Vein endothelial cell (primary cell): ENCODE measurements at places on chromosomes 6 and 20. TPM values are rescaled to one million over a fixed set of nuclear protein-coding genes. Genes with fewer than 3 reads are reported as not detected.

Gene ZSCAN23
- total RNA-seq, result 0.33 and 1.8 TPM in 2 replicates

Gene GDAP1L1
- total RNA-seq, result not detected in 2 replicates

Gene RRAGD
- total RNA-seq, result 0.33 and 0.76 TPM in 2 replicates

Gene THBS2
- total RNA-seq, result 1.1 and 2.0 TPM in 2 replicates

Gene RAB44
- under 0.01 TPM in 1 of 2 replicates, not detected in the other for total RNA-seq

Gene SLC22A1
- total RNA-seq, result 0.19 and 0.65 TPM in 2 replicates

Gene BPI
- not detected in 2 replicates for total RNA-seq

Gene C6orf47
- total RNA-seq, result 20.6 and 21.4 TPM in 2 replicates

Gene EYS
- under 0.01 and 3.2 TPM in 2 replicates for total RNA-seq

Gene COL19A1
- not detected in 2 replicates for total RNA-seq

Gene PAX1
- total RNA-seq, result not detected in 2 replicates

Gene SYNGAP1
- 3.6 and 5.3 TPM in 2 replicates for total RNA-seq

Gene GGTLC1
- not detected in 2 replicates for total RNA-seq

Gene VWA7
- 0.10 and 0.65 TPM in 2 replicates for total RNA-seq

Gene ZSCAN12
- 3.3 and 5.3 TPM in 2 replicates for total RNA-seq

Gene AVP
- total RNA-seq, result not detected in 2 replicates

Gene ADGB
- total RNA-seq, result not detected in 2 replicates

Gene RSPO3
- total RNA-seq, result 0.57 TPM in 1 of 2 replicates, not detected in the other

Gene SMPD2
- total RNA-seq, result 10.1 and 12.5 TPM in 2 replicates

Gene MDFI
- 43.4 and 82.3 TPM in 2 replicates for total RNA-seq

Gene RAET1L
- not detected in 2 replicates for total RNA-seq

Gene TINAG
- total RNA-seq, result not detected in 2 replicates

Gene PRDM1
- 2.9 and 7.7 TPM in 2 replicates for total RNA-seq

Gene PLEKHG1
- total RNA-seq, result 30.7 and 81.2 TPM in 2 replicates

Gene GTF3C6
- total RNA-seq, result 30.7 and 52.3 TPM in 2 replicates

Gene PSORS1C2
- total RNA-seq, result not detected in 2 replicates

Gene COL21A1
- 1.6 and 5.3 TPM in 2 replicates for total RNA-seq

Gene PRR18
- not detected in 2 replicates for total RNA-seq

Gene CAGE1
- under 0.01 TPM in 1 of 2 replicates, not detected in the other for total RNA-seq

Gene SPATA25
- 0.57 and 1.3 TPM in 2 replicates for total RNA-seq

Gene KCNS1
- 0.19 and 0.33 TPM in 2 replicates for total RNA-seq

Gene SLC17A9
- total RNA-seq, result 15.4 and 17.7 TPM in 2 replicates

Gene HLA-DRB1
- 0.10 and 1.3 TPM in 2 replicates for total RNA-seq

Gene PRDM13
- not detected in 2 replicates for total RNA-seq

Gene SPINT4
- total RNA-seq, result not detected in 2 replicates
